ENCODE measurements at places on chromosomes 4 and X. TPM values are rescaled to one million over a fixed set of nuclear protein-coding genes. Genes with fewer than 3 reads are reported as not detected.
A peak's percentile ranks its signal among the peaks of the same experiment; 100 is the strongest.

Gene TRPC5OS
- total RNA-seq: not detected

Gene ARX
- not detected for total RNA-seq

Gene CRMP1
- 0.12 TPM for total RNA-seq

Gene FSTL5
- not detected for total RNA-seq

Gene SLC9B1
- total RNA-seq: 2.3 TPM

Gene NXF2B
- not detected for total RNA-seq

Gene ZFP42
- not detected for total RNA-seq

Gene BTK
- total RNA-seq: not detected

Gene GABRG1
- not detected for total RNA-seq

DNA sequence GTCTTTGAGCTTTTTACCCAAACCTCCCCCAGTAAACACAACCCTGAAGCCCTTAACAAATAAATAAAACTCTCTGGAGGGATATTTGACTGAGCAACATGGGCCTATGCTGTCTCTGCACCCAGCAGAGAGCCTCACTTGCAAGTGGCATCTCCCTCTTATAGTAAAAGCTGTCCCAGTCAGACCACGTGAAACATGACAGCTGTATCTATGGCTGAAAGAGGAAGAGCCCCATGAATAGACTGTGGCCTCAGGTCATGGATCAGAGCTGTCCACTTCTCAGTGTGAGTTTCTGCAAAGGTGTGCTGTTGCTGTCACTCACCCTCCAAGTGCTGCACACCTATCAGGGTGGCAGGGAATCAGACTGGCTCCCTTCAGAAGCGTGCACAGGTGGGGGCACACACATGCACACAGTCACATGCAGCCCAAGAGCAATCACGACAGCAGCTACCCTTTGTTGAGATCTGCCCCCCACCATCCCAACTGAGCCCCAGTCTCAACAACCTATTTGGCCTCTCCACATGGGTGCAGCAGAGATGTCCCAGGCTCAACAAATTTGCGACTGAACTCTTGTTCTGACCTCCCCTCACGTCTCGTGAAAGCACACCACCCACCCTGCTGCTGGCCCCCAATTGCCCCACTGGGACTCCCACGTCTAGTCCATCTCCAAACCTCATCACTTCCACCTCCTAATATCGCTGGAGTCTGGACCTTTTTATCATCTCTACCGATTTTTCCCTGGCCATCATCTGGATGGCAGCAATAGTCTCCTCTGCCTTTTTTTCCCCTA, 45.6 kb downstream of the NAT8L start:
- DNase-seq: no peak
- H3K27ac ChIP-seq: no peak overlapping the region
- H3K4me3 ChIP-seq: no peak overlapping the region
- H3K27me3 ChIP-seq: peaks cover 19% of the 10 kb centered on the region

- no peak for DNase-seq
- H3K36me3 ChIP-seq: no peaks in the 10 kb centered on the region
- no peak overlapping the region for H3K27ac ChIP-seq
- H3K4me1 ChIP-seq: no peaks in the 10 kb centered on the region
- H3K27me3 ChIP-seq: no peaks in the 10 kb centered on the region
- H3K4me3 ChIP-seq: no peak overlapping the region
These were observed 136.3 kb downstream of the FAAH2 start for GRCh38 chrX:57422790-57423189.

DNA sequence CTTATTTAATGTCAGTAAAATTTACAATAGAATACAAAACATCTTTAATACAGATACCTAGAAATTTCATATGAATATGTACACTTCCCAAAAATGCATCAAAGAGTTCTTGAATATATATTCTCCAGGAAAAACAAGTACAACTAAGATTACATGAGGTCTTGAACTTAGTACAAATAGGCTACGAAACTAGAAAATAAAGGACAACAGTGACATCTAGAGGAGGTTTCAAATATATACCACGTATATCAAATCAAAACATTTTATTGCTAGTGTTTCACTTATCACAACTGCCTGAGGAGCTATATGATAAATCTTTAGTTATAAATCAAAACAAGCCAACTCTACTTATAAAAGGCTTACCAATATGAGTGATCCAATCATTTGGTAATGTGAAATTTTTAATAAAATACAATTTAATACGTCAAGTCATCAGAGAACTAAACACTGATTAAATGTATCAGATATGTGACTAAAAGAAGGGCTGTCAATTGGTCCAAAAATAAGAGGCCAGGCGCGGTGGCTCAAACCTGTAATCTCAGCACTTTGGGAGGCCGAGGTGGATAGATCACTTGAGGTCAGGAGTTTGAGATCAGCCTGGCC, 36.6 kb downstream of the ANAPC10 start:
- peaks cover 23% of the 10 kb centered on the region for H3K4me1 ChIP-seq
- H3K27ac ChIP-seq: no peak overlapping the region
- H3K4me3 ChIP-seq: no peak overlapping the region
- peaks cover 5% of the 10 kb centered on the region for H3K36me3 ChIP-seq
- no peak for DNase-seq

DNA sequence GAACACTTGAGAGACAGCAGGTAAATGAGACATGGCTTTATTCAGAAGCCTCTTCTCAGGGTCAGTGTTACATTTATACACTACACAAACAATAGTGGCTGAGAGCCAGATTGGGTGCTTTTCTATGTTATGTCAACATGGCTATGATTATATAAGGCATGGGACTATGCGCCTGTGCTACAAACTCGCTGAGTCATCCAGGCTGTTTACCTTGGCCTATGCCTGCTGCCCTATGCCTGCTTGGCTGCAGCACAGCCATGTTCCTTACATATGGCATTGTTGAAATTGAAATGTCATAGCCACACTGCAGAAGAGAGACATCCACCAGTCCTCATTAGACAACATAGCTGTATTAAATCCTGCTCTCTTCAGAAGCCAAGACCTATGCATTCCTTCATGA, 236.3 kb upstream of the NWD2 start:
- H3K27ac ChIP-seq: no peak overlapping the region
- no peak for DNase-seq
- H3K4me3 ChIP-seq: no peak overlapping the region
- no peaks in the 10 kb centered on the region for H3K4me1 ChIP-seq
- H3K36me3 ChIP-seq: no peaks in the 10 kb centered on the region

- H3K4me1 ChIP-seq: no peaks in the 10 kb centered on the region
- no peak overlapping the region for H3K4me3 ChIP-seq
- H3K36me3 ChIP-seq: no peaks in the 10 kb centered on the region
- H3K27me3 ChIP-seq: no peaks in the 10 kb centered on the region
- H3K27ac ChIP-seq: no peak overlapping the region
These were observed 253.3 kb upstream of the MAGEB2 start for GRCh38 chrX:29962061-29962460.

DNA sequence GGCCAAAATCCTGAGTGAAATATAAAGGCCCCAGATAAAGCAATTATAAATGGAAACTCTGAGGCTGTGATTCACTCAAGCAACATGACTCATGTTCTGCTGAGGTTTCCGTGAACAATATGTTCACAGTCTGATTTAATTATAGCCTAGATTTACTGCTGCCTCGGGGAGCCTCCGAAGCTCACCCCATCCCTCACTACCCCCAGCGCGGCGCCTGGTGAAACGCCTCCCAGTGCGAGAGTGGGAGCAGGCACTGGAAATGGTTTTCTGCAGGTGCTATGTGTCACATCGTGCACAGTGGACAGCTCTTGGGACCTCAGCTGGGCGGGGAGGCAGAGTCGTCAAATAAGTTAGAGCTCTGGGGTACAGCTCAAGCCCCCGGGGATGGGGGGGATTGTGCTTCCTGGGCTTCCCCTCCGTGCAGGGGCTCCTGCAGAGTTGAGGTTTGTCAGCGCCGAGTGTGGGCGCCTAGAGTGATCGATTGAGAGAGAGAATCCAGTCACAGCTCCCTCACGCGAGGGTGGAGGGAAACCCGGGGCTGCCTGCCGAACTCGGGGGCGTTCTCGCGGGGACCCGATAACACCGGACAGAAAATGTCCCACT, 110.6 kb downstream of the PHKA2 start:
- no peak overlapping the region for H3K27ac ChIP-seq
- no peaks in the 10 kb centered on the region for H3K27me3 ChIP-seq
- no peaks in the 10 kb centered on the region for H3K36me3 ChIP-seq
- DNase-seq: no peak
- no peak overlapping the region for H3K4me3 ChIP-seq

GRCh38 chr4:174707051-174707676, 121.9 kb downstream of the GLRA3 start:
- H3K4me1 ChIP-seq: no peaks in the 10 kb centered on the region
- no peak overlapping the region for H3K4me3 ChIP-seq
- no peaks in the 10 kb centered on the region for H3K36me3 ChIP-seq

- H3K4me3 ChIP-seq: no peak overlapping the region
- H3K36me3 ChIP-seq: peaks cover 15% of the 10 kb centered on the region
- H3K4me1 ChIP-seq: peaks cover 13% of the 10 kb centered on the region
- H3K27me3 ChIP-seq: no peaks in the 10 kb centered on the region
These were observed 50.6 kb downstream of the SCFD2 start for GRCh38 chr4:53315300-53315699.

GRCh38 chr4:78753091-78753490, 23.1 kb upstream of the BMP2K start:
- H3K4me3 ChIP-seq: no peak overlapping the region
- H3K27ac ChIP-seq: no peak overlapping the region
- no peaks in the 10 kb centered on the region for H3K27me3 ChIP-seq
- no peaks in the 10 kb centered on the region for H3K36me3 ChIP-seq

DNA sequence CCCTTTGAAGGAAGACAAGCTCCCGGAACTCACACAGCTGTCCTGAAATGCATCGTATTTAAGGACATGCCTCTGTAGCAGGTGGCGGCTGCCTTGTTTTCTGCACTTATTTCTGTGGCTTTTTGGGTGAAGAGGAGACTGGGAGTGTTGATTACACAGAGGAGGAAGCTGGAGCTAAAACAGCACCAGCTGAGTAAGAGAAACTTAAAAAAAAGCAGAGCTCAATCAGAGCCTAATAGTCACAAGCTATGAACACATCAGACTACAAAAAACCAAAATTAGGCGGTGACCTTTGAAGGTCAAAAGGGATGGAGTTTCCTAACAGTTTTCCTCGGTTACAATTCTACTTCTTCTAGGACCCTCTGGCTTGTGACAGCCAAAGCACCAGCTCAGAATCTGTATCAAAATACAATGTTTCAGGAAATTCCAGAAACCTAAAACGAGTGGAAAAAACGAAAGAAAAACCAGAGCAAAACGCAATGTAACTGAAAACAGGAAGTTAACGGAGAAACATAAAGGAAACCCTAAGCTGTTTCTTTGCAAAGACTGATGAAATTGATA, 13.5 kb downstream of the PRKX start:
- H3K27me3 ChIP-seq: no peaks in the 10 kb centered on the region
- peak overlapping the region; percentile 95 for H3K27ac ChIP-seq
- H3K4me1 ChIP-seq: peaks cover 73% of the 10 kb centered on the region
- peak overlapping the region; percentile 80 for H3K4me3 ChIP-seq
- DNase-seq: peak; percentile 15

DNA sequence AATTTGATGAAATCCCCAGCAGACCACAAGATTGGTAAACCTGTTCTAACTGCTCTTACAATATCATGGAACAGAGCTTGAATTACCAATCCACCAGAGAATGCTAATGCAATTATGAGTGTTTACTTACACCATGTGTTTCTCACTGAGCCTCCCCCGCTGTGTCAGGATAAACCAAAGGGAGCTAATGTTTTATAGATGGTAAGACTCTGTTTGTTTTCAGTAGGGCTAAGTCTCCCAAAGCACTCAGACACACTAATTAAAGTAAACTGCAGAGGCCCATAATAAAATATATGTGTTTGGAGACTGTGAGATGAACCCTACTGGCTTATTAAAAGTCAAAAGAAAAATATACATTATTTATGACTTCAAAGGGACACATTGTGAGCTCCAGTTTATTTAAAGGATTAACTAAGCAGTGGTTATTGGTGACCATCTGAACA, 261.7 kb upstream of the FAM241A start:
- no peak for DNase-seq
- H3K4me3 ChIP-seq: no peak overlapping the region
- no peak overlapping the region for H3K27ac ChIP-seq

- no peak overlapping the region for H3K4me3 ChIP-seq
- no peak overlapping the region for H3K27ac ChIP-seq
- no peaks in the 10 kb centered on the region for H3K4me1 ChIP-seq
- no peaks in the 10 kb centered on the region for H3K36me3 ChIP-seq
- peaks cover 10% of the 10 kb centered on the region for H3K27me3 ChIP-seq
These were observed 124.5 kb upstream of the NOCT start for GRCh38 chr4:138890891-138891570.

All from activated CD4-positive, alpha-beta T cell treated with anti-CD3 and anti-CD28 coated beads, Interleukin-2, amount 10 ng/mL, durations not matched to agents 7 days and 5 days (primary cell).